ENCODE measurements at places on chromosomes 7 and 10.

- no peak for DNase-seq
Measured at GRCh38 chr10:86363184-86363832, 3.3 kb downstream of the GRID1 start.

DNA sequence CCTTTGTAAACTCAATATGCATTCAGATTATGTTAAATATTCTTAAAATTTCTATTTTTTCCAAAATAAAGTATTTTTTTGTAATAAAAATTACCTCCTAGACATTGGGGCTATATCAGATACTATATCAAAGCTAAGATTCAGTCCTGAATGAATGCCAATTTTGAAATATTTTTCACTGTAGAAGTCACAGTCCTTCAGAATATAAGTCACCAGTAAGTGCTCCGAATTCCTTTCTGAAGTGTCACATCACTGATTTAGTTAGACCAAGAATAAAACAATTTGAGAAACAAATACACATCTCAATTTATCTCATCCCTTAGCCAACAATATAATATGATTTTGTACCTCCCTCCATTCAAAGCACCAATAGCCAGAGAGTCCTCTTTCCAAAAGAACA, 33.9 kb upstream of the GSAP start:
- DNase-seq: no peak

GRCh38 chr7:74606101-74606908, 51.2 kb upstream of the GTF2I start:
- no peak for DNase-seq

DNA sequence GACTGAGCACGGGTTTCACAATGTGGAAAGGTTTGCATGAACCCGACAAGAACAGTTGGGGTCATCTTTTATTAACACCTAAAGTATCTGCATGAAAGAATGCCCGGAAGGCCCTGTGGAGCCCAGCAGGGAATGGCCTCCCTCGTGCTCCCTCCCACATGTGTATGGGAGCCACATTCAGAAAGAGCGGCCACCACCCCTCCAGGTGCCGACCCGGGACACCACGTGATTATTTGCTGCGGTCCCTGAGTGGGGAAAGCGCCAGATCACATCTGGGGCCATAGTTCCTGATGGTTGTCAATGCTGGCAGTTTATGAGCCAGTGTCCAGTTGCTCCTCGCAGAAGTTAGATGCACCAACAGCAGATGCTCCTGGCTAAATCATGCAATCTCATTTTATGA, 571.4 kb downstream of the TCERG1L start:
- no peak for DNase-seq

- DNase-seq: no peak
Measured at GRCh38 chr7:6475433-6476186, 27.9 kb upstream of the DAGLB start.

GRCh38 chr10:119454990-119455389, 87.5 kb downstream of the RGS10 start:
- DNase-seq: no peak

GRCh38 chr7:131829947-131830558, 273.6 kb upstream of the PODXL start:
- DNase-seq: no peak

GRCh38 chr7:157589680-157590079, 252.9 kb downstream of the DNAJB6 start:
- no peak for DNase-seq

GRCh38 chr10:116201011-116201410, 72.0 kb downstream of the GFRA1 start:
- DNase-seq: no peak

GRCh38 chr10:71978988-71979691, 14.9 kb downstream of the CHST3 start:
- no peak for DNase-seq

- DNase-seq: no peak
Measured at GRCh38 chr10:78893217-78893616, 175.5 kb upstream of the ZMIZ1 start.

- no peak for DNase-seq
Measured at GRCh38 chr10:51485668-51486067, 213.7 kb downstream of the CSTF2T start.

DNA sequence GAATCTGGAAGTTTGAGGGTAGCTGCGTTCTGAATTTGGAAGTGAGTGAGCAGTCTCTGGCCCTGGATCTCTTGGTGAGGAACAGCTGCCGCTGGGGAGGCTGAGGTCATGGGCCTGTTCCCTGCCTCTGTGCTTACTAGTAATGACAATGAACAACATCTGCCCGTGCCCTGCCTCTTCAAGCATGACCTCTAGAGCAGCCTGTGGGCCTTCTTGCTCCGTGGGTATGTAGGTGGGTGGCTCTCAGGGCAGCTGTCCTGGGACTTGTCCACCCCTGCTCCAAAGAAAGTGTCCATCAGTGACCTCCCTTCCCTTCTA, 186.2 kb downstream of the CXCL12 start:
- no peak for DNase-seq

- DNase-seq: no peak
Measured at GRCh38 chr7:159016591-159016990, 128.1 kb downstream of the VIPR2 start.

GRCh38 chr7:134693256-134693655, 46.6 kb downstream of the BPGM start:
- DNase-seq: peak; percentile 19

GRCh38 chr10:114026189-114027040, 17.3 kb upstream of the ADRB1 start:
- no peak for DNase-seq

Data from activated naive CD4-positive, alpha-beta T cell (primary cell).